ENCODE measurements at places on chromosomes 1 and 21. TPM values are rescaled to one million over a fixed set of nuclear protein-coding genes. Genes with fewer than 3 reads are reported as not detected.

DNA sequence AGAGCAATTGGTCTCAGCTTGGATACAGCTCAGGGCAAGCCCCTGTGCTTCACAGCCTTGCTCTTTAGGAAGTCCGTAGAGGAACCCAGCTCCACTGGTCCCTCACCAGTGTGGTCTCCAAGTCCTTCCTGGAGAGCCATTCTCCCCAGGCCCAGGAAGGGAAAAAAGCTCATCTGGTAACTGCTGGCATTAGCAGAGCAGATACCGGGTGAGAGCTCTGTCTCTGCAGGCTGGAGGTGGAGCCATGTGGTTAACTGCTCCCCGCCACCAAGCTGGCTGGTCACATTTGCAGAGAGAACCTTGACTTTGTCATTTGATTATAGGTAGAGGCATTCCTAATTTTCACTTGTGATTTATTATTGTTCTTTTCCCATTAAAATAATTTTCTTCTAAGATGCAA lies 169.6 kb downstream of the ROR1 start:
- no peak for DNase-seq

- DNase-seq: no peak
Observed at GRCh38 chr1:100930494-100930893, 34.6 kb downstream of the SLC30A7 start.

- DNase-seq: no peak
Observed at GRCh38 chr1:59150577-59151386, 146.1 kb upstream of the FGGY start.

The EXTL1 gene
- polyA plus RNA-seq: 1.7 TPM

DNA sequence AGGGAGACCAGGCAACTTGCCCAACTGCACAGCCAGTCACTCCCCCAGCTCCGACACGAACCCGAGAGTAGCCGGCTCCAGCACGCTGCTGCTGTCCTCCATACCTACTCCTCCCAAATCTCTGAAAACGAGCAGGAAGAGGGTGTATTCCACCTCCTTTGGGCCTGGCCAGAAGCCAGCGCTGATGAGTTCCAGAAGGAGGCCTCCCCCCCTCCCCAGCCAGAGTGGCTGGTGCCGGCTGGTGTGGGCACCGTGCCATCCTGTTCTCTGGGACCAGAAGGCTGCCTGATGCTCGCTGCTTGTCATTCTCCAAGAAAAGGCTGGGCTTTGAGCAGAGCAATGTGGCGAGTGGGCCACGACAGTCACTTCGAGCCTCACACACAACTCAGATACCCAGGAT lies 22.2 kb downstream of the KCNN3 start:
- no peak for DNase-seq

The UAP1 gene
- polyA plus RNA-seq: 34.1 TPM
